ENCODE measurements at places on chromosomes 2 and 18.

- no peak for DNase-seq
These were observed 133.1 kb downstream of the MREG start for GRCh38 chr2:215879977-215880940.

- no peak for DNase-seq
These were observed 105.0 kb downstream of the LTBP1 start for GRCh38 chr2:33051586-33052360.

DNA sequence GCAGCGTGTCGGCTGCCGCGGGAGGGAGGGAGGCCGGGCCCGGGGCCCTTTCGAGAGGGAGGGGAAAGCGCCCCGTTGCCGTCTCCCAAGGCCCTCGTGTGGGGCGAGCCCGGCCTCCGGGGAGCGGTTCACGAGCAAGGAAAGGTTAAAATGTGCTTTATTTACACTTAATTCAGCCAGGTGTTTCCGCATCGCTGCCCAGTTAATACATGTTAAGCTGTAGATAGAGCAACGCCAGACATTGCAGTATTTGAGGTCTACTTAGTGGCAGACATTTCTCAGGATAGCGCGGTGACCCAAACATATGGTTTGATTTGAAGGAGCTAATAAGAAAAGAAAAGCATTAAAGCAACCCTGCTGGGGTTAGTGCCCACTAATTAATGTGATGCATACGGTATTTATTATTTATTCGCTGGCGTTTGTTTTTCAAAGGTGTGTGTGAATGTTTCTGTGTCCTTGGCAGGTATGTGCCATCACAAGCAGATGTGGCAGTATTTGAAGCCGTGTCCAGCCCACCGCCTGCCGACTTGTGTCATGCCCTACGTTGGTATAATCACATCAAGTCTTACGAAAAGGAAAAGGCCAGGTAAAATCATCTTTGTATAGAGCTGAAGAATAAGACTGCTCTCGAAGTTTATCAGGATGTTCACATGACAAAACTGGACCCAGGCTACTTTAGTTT is 571 bp downstream of the EEF1B2 start:
- DNase-seq: peak; percentile 30

DNA sequence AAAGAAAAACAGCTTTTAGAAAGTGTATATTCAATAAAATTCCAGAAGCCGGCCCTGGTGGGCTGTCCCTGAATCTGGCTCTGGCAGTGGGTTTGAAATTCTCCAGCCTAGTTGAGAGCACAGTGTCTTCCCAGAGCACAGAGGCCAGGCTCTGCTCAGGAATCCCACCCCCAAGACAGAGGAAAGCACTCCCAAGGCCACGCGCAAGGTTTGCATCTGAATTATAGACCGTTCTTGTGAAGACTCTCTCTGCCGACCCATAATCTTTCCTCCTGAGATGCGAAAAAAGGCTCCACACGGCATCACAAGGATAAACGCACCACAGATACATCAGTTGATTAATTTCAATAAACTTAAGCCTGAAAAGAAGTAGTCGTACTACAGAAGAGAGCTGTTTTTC is 342.2 kb downstream of the CMPK2 start:
- DNase-seq: no peak

GRCh38 chr2:186570604-186571003 is 19.3 kb upstream of the ITGAV start:
- DNase-seq: no peak

GRCh38 chr2:171547256-171547655 is 25.0 kb downstream of the CYBRD1 start:
- no peak for DNase-seq

GRCh38 chr2:20796374-20796791 is 26.5 kb downstream of the LDAH start:
- no peak for DNase-seq

GRCh38 chr2:58239243-58239925 is 1.7 kb downstream of the FANCL start:
- DNase-seq: no peak

GRCh38 chr2:215430528-215431187 is 5.2 kb downstream of the FN1 start:
- no peak for DNase-seq

GRCh38 chr18:2326999-2327398 is 244.3 kb downstream of the METTL4 start:
- DNase-seq: no peak

DNA sequence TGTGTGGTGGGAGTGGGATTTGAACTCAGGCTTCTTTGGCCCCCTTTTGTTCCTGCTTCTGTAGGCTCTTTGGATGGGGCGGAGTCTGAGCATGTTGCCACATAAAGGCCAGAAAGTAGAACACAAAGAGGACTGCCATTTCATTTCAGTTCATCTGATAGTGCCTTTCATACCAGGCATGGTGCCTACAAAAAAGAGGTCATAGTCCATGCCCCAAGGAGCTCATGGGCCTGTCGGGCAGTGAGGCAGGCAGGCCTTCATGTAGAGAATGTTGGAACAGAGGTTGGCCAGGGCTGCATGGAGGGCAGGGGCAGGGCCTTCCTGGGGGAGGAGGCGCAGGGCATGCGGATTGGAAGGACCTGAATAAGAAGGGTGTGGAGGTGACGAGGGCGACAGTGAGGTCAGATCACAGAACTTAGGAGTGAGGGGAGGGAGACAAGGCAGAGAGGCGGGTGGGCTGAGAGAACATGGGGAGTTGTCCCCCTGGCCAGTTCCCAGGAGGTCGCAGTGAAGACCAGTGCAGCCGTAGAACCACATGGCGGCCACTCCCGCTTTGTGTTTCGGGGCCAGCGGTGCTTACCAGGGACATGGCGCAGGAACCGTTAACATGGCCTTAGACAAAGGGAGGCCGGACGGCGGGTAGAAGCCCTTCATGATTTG is 49.1 kb downstream of the ITGB1BP1 start:
- DNase-seq: no peak

DNA sequence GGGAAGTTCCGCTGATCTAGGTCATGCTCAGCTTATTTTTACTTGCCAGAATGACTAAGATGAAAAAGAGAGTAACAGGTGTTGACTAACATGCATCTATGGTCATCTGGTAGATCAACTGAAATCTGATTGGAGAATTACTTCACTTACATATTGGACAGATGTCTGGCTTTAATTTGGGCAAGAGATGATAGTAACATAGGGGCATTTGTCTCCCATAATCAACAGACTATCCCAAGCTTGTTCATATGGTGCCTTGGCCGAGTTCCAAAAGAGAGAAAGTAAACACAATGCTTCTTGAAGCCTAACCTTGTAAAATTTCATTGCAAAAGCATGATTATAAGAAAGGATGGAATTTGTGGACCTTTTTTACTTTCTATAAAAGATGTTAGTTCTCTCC is 503.7 kb downstream of the ADCYAP1 start:
- peak; percentile 91 for DNase-seq

DNA sequence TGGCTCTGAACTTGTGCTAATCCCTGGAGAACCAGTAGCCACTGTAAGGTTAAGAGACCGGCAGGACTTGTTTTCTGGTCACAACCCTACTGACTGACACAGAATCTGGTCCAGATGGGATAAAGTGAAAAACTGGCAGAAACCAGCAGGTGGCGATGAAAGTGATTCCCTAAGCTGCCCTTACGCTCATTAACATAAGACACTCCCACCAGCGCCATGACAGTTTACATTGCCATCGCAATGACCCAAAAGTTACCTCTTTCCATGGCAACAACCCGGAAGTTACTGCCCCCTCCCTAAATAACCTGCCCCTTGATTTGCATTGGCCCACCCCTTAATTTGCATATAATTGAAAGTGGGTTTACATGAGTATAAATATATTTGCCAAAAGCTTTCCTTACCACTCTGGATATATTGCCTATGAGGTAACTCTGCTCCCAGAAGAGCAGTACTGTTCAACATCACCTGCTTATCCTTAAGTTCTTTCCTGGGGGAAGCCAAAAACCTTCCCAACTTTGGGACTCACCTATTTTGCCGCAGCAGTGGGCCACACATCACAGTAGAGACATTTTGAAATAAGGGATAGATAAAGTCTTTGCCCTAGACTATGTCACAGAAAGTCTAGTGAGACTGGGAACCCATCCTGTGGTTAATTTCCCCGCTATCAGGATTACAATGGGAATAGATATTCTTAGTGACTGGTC is 35.8 kb upstream of the AFF3 start:
- DNase-seq: no peak

- DNase-seq: no peak
These were observed 605.9 kb upstream of the PKDCC start for GRCh38 chr2:41441958-41442357.

Data from NCI-H1694 treated with DMSO at 0.1 percent for 48 hours (cell line).